ENCODE measurements at places on chromosomes 2 and 18.
A peak's percentile ranks its signal among the peaks of the same experiment; 100 is the strongest.

DNA sequence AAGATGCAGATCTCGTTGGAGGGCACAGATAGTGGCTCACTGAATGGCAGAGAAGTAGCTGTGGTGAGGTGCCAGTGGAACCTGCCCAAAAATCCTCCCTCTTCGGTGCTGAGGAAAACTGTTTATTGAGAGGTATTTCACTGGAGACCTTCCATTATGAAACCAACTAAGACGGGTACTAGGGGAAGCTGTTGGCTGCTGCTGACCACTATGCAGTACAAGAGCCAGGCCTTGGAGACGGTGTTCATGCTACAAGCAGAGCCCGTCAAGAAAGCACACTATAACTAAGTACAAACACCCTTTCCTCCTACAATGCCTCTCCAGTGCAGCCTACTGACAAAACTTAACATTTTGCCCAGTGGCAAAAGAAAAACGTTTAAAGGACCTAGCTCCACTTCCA, 4.6 kb downstream of the ARL5A start:
- DNase-seq, result no peak

DNA sequence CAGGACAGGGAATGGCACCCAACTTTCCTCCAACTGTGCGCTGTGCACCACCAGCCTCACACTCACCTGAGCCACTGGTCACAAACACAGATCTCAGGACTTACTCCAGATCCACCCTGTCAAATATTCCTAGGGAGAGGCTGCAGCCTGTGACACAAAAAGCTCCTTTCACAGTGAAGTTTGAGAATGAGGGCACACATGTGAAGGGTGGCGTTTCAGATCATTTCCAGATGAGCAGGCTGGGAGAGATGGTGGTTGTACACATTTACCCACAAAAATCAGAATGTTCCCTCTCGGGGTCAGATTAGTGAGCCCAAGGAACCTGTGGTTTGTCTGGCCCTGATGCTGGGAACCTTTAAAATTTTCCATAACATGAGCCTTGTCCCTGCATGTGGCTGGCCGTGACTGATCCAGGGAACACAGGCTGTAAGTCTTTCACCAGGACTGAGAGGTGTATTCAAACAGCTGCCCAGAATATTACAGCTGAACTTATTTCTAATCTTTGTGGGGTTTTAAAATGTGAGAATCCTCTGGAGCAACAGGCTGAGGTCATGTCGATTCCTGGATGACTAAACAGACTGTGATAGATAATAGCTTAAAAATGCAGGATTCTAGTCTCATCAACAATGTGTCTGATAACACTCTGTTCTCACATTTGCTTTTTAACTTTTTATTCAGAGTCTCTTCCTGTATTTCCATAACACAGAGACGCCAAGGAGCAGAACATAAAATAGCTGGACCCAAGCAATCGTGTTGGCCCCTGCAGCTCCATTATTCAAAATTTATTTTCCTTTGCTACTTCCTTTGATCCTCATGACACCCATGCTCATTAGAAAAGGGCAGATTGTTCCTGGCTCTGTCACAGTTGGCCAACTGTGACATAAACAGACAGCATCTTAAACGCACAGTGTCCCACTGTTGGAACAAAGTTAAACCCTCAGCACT, 35.5 kb downstream of the IL1R2 start:
- DNase-seq, result no peak

GRCh38 chr2:239266434-239266766, 134.4 kb downstream of the HDAC4 start:
- no peak for DNase-seq

DNA sequence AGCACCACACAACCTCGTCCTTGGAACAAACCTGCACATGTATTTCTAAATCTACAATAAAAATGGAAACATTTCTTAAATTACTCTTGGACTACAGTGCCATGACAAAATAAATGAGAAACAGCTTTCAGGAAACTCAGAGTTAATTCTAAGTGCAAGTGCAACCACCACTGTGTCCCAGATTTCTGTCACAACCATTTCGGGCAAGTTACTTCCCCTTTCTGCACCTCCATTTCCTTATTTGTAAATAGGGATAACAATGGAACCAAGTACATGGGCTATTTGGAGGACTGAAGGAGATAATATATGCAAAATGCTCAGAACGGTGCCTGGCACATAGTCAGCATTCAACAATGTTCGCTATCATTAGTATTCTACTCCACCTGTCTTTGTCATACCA, 93.2 kb downstream of the CACNB4 start:
- no peak for DNase-seq

GRCh38 chr2:236552581-236553363, 16.9 kb upstream of the ACKR3 start:
- no peak for DNase-seq

- DNase-seq, result no peak
These were observed 33.3 kb downstream of the CFLAR start for GRCh38 chr2:201149064-201149820.

DNA sequence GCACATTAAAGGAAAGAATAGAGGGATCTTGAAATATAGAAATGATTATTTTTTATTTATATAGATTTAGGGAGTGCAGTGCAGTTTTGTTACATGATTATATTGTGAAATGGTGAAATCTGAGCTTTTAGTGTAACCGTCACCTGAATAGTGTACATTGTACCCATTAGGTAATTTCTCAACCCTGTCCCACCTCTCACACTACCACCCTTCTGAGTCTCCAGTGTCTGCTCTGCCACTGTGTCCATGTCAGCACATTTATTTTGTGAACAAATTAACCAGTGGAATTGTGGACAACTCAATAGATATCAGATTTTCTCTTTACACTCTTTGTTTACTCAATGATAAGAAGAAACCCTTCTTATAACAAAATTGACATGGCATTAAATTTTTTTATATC, 24.2 kb downstream of the APLF start:
- no peak for DNase-seq

DNA sequence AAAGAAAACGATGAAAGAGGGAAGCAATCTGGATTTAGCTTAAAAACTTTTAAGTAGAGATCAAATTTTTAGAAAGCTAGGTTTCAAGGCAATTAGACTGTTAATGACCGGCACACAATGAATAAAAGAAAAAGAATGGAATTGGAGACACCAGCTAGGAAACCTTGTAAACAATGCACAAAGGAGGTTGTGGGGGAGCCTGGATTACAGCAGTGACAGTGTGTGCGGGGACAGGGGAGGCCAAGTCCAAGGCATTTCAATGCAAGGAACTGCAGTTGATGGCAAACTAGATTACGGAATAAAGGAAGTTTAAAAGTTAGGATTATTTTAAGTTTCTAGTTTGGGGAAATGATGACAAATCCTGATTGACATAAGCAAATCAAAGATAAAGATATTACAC, 74.5 kb downstream of the DTNB start:
- DNase-seq, result no peak

DNA sequence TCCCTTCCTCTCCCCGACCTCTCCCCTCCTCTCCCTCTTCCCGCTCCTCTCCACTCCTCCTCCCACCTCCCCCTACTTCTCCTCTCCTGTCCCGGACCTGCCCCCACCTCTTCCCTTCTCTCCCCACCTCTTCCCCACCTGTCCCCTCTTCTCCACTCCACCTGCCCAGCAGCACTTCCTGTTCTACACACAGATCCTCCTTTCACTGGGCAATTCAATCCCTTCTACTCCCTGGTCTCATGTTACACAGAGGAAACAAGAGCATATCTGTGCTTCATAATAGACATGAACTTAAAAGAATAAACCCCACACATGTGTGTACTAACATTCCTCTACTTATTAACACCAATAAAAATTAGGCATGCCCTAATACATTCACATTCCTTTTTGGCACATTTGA, 34.8 kb downstream of the TIMM21 start:
- DNase-seq, result no peak

GRCh38 chr2:37631292-37631691, 40.1 kb downstream of the CDC42EP3 start:
- DNase-seq, result no peak

GRCh38 chr18:63422864-63423304, 608 bp upstream of the VPS4B start:
- no peak for DNase-seq

DNA sequence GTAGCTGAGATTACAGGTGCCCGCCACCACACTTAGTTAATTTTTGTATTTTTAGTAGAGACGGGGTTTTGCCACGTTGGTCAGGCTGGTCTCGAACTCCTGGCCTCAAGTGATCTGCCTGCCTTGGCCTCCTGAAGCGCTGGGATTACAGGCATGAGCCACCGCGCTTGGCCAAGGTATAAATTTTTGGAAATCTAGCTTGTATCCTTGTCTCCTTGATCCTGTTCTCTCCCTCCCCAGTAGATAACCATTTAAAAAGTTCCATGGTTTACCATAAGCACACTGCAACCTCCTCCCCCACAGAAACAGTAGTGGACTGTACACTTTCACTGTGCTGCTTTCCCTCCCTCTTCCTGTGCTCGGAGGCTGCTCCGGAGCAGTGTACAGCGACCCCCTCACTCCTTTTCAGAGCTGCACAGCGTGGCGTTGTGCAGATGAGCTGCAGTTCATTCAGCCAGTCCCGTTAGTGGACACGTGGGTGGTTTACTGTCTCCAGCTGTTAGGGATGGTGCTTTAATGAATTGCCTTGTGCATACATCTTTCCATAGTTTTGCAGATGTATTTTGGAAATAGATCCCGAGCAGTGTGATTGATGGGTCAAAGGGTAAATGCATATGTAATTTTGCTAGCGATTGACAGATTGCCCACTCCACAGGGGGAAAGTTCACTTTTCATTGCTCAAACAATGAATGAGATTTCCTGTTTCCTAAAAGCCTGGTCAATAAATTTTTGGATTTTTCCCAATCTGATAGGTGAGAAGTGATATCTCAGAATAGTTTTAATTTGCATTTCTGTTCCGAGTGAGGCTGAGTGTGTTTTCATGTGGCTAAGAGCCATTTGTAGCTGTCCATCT, 14.8 kb downstream of the ASB1 start:
- no peak for DNase-seq

- DNase-seq, result no peak
These were observed 45.3 kb upstream of the SPAG16 start for GRCh38 chr2:213238753-213239495.

DNA sequence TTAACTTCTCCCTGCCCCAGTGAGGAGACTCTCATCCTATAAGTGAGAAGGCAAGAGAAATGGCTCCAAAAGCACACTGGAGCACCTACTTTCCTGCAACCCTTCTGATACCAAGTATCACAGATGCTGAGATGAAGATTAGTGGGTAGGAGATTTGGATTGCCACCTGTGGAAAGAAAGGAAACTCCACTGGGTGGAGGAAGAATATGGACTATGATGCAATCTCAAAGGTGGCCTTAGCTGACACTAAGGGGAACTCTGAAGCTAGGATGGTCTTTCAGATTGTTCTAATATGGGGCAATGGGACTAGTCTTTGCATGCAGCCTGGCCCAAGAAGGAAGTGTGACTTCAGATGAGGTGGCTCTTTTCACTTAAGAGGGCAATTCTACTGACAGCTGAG, 21.6 kb downstream of the PRKRA start:
- DNase-seq, result no peak

GRCh38 chr2:43531251-43531650, 64.6 kb downstream of the THADA start:
- DNase-seq, result no peak

GRCh38 chr2:105329197-105329554, 359 bp downstream of the TGFBRAP1 start:
- DNase-seq, result no peak

- no peak for DNase-seq
These were observed 524.2 kb upstream of the SALL3 start for GRCh38 chr18:78455386-78455785.

- DNase-seq, result peak; percentile 5
These were observed 284.5 kb downstream of the MTX2 start for GRCh38 chr2:176553685-176554100.

DNA sequence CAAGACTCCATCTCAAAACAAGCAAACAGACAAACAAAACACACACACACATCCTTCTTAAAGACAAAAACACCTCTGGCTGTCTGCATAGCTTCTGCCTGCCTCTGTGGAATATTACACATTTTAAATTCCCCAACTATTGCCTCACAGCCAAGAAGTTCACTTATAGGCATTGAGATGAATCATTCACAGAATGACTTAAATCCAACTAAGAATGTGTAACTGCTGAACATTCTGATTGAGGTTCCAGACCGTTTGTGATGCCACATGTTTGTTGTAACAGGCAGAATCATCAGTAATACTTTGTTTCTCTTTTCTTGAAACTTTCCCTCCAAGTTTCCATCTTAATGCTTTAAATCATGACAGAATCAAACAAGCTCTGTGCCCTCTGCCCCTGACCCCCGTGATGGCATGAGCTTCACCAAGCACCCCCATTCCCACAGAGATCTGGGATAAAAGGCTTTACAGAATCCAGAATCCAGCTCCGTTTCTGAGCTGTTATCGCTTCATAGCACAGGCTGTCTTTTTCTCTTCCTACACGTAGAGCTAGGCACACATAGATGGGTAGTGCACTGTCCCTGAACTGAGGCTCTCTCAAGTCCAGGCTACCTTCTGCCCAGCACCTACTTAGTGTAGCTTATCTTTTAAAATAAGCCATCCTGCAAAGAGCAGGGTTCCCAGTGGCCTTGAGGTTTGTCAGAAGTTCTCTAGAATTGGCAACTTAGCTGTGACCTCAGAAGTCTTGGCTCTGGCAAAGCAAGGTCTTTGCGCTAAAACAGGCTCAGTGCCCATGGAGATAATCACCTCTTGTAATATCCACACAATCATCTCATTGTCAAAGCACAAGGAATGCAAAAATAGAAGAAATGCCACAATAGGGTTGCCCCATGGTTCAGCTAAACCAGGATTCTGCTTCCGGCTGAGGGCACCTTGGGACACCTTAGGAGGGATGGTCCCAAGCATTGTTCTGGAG, 32.9 kb downstream of the EPAS1 start:
- no peak for DNase-seq

DNA sequence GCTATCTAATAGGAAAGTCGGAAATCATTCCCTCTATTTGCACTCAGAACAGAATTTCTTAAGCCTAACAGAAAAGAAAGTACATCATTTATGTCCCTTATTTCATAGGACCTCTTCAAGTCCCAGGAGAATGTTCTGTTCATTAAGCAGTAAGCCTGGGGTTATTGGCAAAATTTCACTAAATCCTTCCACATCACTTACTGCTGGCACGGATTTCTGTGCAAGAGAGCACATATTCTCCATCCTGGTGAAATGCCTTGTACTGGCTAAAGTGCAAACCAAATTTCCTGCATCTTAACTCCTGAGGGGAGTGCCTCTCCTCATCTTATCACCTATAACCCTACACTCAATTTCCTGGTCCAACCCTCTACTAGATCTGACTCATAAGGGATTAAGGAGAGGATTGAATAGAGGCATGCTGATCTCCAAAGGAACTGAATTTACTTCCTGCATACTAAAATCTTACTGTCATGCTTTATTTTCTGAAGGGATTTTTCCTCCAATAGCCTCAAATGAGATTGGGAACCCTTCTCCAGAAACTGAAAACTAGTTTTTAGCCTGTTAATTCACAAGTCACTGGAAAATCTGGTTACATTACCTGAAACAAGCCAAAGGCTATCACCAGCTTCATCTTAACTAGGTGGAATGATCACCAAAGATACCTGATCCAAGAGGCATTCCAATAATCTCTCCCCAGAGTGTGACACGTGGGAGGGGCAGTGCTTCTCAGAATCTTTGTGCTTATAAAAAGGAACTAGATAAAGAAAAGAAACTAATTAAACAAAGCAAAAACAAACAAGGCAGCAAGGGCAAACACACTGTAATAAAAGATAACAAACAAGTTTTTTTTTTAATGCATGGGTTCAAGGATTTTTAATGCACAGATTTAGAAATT, 311.1 kb downstream of the NR4A2 start:
- no peak for DNase-seq

- no peak for DNase-seq
These were observed 89.9 kb downstream of the MTA3 start for GRCh38 chr2:42658306-42658705.
